ENCODE measurements at places on chromosomes 2 and 18.

DNA sequence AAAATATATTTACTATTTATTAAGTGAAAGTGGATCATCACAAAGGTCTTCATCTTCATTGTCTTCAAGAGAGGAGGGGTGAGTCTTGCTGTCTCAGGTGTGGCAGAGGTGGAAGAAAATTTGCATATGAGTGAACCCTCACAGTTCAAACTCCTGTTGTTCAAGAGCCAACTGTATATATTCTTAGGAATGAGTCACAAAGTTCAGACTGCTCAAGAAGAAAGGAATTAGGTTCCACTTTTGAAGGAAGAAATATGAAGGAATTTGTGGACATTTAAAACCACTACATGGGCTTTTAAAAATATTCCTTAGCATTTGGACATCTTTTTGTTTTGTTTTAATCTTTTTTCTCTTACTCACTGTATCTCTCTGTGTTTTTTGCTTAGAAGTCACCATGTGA is 212.6 kb downstream of the INSIG2 start:
- DNase-seq = no peak

DNA sequence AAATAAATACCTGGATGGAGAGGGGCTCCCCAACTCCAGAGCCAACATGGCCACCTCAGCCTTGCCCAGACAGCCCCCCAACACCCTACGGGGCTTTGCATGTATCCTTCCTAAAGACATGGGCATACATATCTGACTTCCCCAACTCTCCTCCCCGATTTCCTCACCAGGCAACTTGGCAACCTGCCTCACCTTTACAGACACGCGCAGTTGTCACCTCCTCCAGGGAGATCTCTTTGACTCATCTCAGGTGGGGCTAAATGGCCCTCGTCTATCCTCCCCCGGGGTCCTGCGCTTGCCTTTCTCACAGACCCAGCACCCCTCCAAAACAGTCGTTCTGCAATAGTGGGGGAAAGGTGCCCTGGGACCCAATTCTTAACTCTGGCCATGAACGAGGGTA is 10.6 kb upstream of the BIN1 start:
- no peak for DNase-seq

GRCh38 chr2:152425765-152426727 is 91.1 kb downstream of the FMNL2 start:
- DNase-seq = no peak

GRCh38 chr2:121159291-121160071 is 125.5 kb downstream of the TFCP2L1 start:
- no peak for DNase-seq

DNA sequence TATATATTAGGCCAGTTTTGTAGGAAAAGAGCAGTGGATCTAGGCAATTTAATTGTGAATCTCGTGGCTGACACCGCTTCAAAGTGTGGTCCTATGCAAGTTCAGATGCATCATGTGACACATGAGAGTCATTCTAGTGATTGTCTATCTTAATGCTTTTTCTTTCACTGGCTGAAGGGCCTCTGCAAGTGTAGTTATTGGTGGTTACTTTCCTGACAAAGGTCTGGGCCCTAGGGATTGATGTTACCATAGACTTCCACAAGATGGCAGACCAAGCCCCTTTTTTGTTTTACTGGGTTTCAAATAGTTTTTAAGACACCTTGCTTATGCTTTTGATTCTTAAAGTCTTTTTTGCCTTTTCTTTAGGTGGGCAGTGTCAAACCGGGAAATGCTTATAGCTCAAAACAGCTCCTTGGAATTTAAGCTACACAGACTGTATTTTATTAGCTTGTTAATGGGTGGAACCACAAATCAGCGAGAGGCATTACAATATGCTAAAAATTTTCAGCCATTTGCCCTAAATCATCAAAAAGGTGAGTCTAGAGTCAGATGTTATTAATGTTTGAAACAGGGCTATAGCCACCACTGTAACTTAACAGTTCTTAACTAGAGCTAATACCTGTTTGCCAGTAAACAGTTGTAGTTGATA is 25.9 kb downstream of the CD8A start:
- DNase-seq = no peak

GRCh38 chr2:147331790-147332419 is 512.9 kb upstream of the ACVR2A start:
- DNase-seq = no peak

Measured in amygdala (tissue), 56 donors.